ENCODE measurements at places on chromosomes 4 and X.

DNA sequence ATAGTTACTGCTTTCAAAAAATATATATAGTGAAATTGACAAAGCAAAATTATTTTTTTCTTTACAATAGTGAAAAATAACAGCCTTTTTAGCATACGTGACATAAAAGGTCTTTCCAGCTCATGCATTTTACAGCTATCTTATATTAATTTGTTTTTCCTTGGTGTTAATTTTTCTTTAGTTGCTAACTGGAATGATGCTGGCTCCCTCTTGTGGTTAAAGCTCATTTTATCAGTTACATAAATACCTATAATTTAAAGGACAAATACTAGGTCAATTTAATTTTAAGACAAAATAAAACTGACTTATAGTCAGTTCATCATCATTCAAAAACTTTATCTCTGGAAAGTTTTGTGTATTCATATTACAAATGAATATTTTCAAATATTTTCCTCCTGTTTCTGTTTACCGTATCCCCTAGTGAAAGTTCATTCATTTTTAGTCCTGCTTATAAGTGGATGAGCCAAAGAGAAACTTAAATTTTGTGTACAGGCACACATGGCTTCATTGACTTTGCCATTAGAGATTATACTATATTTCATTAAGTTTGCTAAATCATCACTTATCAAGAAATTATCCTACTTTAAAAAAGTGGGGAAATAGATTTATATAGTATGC is 9.9 kb upstream of the ANAPC4 start:
- DNase-seq: no peak

- no peak for DNase-seq
Observed at GRCh38 chrX:24245202-24245601, 68.7 kb downstream of the SUPT20HL2 start.

GRCh38 chr4:42478946-42479345 is 81.7 kb downstream of the SHISA3 start:
- no peak for DNase-seq

- DNase-seq: peak; percentile 9
Observed at GRCh38 chrX:120302434-120302833, 8.8 kb downstream of the TMEM255A start.

DNA sequence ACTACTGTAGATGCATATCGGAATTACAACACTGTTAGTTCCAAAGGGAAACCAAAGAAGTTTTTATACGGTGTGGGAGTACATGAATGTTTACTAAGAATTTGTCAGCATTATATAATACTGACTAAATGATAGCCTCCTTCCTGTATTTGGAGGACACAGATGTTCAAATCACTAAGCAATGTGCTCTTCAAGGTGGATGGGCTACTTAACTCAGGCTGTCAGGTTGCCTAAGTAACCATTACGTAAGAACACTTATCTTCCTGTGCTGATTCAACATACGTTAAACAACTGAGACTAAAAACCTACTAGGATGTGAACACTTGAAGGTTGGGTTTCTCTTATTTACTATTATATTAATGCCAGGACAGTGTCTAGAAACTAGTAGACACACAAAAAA is 81.9 kb upstream of the HPGD start:
- no peak for DNase-seq

GRCh38 chr4:109921384-109921808 is 8.7 kb downstream of the EGF start:
- DNase-seq: no peak

DNA sequence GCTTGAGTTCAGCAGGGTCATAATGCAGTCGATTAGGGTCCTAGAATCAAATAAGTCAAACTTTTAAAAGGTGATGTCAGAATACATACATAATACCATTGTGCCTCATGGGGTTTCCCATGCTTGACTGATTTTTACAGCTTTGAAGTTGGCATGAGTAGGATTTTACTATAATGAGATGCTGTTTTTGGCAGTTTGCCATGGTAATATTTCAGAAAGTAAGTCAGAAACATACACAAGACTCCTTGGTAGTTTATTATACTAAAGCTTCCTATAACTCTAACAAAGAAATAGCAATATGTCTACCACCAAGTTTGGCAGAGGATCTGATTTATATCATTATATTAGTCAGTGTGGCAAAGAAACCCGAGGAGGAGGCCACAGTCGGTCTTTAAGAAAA is 45.2 kb downstream of the PHKA2 start:
- no peak for DNase-seq

DNA sequence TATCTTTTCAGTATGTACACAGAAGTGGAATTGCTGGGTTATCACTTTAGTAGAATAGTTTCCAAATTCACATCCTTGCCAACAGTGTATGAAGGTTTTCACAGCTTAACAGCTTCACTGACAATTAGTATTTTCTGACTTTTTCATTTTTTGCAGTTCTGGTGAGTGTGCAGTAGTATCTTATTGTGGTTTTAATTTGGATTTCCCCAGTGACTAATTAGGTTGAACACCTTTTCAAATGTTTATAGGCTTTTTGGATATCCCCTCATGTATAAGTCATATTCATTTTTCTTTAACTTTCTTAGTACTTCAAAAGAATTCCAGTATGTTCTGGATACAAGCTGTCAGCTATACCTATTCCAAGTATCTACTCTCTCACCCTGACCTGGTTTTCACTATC is 37.1 kb downstream of the BRCC3 start:
- no peak for DNase-seq

DNA sequence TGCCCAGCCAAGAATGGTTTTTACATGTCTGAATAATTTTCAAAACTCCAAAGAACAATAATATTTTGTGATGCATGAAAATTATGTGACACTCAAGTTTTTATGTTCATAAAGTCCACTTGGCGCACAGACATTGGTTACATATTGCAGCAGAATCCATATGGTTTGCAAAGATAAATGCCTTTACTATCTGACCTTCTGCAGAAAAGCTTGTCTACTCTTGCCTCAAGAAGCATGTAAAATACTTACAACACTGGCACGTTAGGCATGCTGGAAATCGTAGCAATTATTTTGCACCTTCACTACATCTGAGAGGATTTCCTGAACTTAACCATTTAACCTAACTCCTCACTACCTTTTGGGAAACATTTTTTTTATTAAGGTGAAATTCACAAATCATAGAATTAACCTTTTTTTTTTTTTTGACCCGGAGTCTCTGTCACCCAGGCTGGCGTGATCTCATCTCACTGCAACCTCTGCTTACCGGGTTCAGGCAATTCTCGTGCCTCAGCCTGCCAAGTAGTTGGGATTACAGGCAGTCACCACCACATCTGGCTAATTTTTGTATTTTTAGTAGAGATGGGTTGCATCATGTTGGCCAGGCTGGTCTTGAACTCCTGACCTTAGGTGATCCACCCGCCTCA is 3.5 kb upstream of the XG start:
- DNase-seq: no peak

- DNase-seq: peak; percentile 29
Observed at GRCh38 chr4:38856524-38857337, at the start of gene TLR6. TSS of gene TLR6 (minus strand) at chr4:38856817. CDS start at chr4:38829473, 27,344 bp downstream.

- no peak for DNase-seq
Observed at GRCh38 chr4:122285285-122285684, 93.5 kb upstream of the ADAD1 start.

DNA sequence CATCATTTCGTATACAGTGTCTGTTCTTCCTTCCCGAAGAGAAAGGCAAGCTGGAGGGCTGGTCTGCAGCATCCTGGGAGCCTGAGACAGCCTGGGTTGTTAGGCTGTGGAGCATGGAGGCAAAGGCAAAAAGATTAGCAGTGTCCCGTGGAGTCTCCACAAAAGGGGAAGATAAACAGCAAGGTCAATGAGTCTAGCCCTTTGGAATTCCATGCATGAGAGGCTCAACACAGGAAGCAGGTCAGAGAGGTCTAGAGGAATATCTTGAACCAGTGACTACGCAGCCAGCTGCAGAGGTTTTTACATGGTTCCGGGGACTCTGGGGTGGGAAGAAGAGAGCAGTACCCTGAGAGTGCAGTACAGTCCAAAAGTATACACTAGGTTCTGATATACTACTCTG is 12.2 kb upstream of the MCF2 start:
- DNase-seq: no peak

DNA sequence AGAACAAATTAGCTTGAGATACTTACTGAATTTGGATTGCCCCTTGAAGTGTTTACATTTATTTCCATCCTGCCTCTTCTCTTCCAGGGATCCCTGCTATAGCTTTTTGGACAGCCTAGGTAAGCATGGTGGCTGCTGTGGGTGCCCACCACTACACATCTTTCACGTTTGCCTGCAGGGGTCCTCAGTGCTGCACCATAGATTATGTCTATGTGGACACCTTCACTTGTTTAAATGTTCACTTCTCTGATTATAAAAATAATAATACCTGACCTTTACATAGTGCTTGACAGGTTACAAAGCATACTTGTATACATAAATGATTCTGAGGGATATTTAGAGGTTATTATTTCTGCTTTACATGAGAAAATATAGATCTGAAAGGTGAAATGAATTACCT is 67.9 kb upstream of the SLC4A4 start:
- no peak for DNase-seq

GRCh38 chrX:17369309-17369708 is 5.7 kb upstream of the NHS start:
- no peak for DNase-seq

- DNase-seq: no peak
Observed at GRCh38 chr4:150600812-150601445, 19.0 kb downstream of the MAB21L2 start.

DNA sequence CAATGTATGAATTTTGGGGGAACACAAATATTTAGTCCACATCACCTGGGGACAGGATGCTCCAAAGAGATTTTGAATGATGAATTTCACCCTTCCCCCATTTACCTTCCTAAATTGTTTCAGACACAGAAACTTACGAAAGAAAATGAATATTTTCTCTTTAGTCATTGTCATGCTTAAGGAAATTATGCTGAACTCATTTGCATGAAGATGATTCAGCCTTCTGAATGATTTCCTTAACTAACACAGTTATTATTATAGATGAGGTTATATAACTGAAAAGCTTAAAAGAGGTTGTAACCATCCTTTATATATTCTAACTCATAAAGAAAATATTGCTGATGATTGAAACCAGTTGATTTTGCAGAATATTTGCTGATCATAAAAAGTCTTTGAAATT is 61.1 kb downstream of the KCNIP4 start:
- DNase-seq: no peak

GRCh38 chr4:153267890-153268289 is 63.6 kb downstream of the TRIM2 start:
- no peak for DNase-seq

GRCh38 chr4:128328106-128328505 is 40.5 kb upstream of the PGRMC2 start:
- DNase-seq: no peak

- DNase-seq: no peak
Observed at GRCh38 chr4:127771535-127772275, 10.4 kb upstream of the HSPA4L start.

DNA sequence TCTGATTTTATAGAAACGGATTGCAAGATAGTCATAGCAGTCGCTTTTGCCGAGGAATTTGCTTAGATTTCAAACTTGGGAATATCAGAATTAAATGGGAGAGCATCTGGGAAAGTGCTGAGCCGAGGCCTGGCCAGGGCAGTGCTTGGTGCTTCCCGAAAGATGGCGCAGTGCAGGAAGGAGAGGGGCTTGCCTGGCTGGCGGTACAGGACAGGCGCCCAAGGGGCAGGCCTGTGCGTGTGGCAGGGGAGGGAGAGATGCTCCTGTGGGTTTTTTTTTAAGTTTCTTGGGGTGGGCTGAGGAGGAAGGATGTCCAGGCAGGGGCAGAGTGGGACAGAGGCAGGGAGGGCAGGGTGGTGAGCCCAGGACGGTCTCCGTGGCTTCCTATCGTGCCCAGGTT is 241.1 kb downstream of the AFAP1 start:
- DNase-seq: no peak

DNA sequence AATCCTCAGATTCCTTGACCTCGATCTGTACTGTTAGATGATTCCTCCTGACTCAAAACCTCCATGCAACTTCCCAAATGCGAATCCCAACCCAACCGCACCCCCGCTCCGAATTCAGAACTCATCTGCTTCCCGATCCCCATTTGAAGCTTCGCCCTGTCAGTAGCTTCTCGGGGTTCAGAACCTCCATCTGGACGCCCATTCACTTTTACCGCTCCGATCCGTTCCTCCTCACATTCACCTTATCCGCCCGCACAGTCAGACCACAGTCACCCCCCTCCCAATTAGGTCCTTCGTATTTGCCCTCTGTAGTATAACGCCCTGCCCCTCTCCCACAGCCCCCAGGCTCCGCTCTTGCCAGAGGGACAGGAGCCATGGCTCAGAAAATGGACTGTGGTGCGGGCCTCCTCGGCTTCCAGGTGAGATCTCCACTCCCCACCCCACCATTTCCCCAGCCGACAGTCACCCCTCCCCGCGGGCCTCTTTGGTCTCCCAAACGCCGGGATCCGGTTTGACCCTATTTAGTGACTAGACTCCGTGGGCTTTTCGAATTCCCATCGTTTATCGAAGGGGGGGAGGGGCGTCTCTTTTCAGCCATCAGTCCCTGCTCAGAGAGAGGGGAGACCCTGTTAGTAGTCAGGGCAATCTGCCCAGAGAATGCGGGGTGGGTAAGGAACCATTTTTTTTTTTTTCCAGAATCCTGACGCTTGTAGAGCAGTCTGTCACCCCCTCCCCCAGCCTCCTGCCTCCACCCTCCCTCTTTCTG is 691 bp downstream of the MAGED1 start:
- no peak for DNase-seq

GRCh38 chrX:123803331-123803983 is 56.4 kb upstream of the XIAP start:
- DNase-seq: no peak

DNA sequence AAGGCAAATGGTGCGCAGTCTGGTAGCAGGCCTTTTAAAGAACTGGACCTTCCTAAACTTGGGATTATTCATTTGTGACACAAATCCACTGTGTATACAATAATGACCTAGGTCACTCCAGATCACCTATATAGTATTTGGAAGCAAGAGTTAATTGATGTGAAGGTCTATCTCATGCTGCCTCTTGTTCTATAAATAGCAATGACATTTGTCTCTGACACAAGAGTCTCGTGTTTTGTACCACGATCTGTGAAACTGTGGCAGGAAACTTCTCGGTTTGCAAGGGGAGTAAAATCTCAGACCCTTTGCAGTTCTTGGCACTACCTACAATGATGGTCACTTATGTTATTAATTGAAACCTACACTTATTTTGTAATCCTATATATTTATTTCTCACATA is 1408.4 kb downstream of the PCDH7 start:
- DNase-seq: no peak

DNA sequence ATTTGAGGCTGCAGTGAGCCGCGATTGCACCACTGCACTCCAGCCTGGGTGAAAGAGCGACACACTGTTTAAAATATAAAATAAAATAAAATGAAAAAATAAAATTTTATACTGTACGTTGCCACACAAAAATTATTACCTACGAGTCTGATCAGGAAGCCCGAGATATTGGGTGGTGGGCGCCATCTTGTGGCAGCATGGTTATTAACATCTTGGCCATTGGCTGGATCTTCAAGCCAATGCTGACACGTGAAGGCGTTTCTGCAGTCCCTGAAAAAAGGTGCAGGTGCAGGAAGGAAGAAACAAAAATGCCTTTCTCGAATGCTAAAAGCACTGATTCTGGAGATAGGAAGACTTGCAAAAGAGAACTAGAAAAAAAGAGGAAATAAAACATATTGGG is 4.9 kb upstream of the TLR8 start:
- peak; percentile 38 for DNase-seq

- no peak for DNase-seq
Observed at GRCh38 chrX:133959972-133960371, 25.4 kb downstream of the GPC3 start.

Measured in activated CD4-positive, alpha-beta T cell treated with anti-CD3 and anti-CD28 coated beads for 1 hour (primary cell).